Renal cortical epithelial cell (primary cell): ENCODE measurements at places on chromosomes 5 and 9. TPM values are rescaled to one million over a fixed set of nuclear protein-coding genes. Genes with fewer than 3 reads are reported as not detected.

GRCh38 chr9:121354762-121355161 lies 15.3 kb downstream of the STOM start:
- DNase-seq = no peak

GRCh38 chr9:130042885-130043653 lies at the start of gene FNBP1:
Gene FNBP1 (minus strand): TSS chr9:130043189. CDS start chr9:130042975, 214 bp downstream.
- peak; percentile 35 for DNase-seq

GRCh38 chr9:76194896-76195295 lies 199.3 kb downstream of the RFK start:
- peak; percentile 28 for DNase-seq

DNA sequence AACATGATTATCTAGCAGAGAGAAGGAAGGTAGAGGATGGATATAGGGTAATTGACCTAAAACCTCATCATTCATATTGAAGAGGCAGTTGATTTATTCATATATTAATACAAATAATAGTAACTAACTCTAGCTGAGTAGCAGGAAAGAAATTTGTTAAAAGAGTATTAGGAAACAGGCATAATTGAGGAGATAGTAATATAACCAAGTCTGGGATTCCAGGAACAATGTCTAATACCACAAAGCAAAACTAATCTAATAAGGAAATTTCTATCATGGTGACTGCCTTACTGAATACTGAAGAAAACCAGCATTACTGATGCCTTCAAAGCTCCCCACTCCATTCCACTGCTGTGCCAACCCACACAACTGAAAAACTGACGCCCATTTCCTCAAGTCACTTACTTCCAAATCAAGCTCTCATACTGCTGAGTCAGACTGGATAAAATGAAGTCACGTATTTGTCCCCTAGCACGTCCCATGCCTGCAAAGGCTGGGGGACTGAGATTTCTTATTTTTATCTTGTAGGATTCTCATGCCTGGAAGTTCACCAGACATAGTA lies 153.9 kb downstream of the SMC2 start:
- no peak for DNase-seq

DNA sequence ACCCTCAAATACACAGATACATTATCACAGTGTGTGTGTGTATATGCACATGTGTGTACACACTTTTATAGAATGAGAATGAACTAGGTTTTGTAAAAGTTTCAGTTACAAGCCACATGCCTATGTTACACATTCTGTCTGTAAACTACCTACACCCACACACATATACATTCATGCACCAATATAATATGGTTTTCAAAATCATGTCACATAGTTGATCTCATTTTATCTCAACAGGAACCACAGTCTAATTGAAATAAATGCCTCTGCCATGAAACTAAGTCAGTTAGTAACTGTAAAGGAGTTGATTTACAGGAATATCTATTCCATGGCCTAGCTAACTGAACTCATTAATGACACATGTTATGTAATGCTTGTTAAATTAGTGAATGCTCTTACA lies 646.6 kb downstream of the PDE4D start:
- no peak for DNase-seq

DNA sequence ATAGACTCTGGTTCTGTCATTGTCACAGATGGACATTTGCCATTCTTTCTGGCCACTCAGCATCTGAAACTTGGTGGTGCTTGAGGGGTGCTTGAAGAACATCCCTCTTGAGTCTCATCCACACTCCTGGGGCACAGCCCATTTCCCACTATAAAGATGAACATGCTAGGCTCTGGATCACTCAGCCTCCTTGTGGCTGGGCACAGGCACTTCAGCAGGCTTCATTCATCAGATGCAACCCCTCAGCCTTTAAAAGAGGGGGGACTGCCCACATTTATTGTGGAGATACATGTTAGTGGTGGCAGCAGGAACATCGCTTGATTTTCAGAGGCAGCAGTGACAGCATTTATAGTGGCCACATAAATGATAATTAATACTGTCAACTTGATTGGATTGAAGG lies 124.7 kb upstream of the NIPBL start:
- DNase-seq = no peak

GRCh38 chr5:171869956-171870355 lies 84.3 kb downstream of the SMIM23 start:
- no peak for DNase-seq

GRCh38 chr9:100430286-100430940 lies 3.5 kb downstream of the MSANTD3 start:
- no peak for DNase-seq

DNA sequence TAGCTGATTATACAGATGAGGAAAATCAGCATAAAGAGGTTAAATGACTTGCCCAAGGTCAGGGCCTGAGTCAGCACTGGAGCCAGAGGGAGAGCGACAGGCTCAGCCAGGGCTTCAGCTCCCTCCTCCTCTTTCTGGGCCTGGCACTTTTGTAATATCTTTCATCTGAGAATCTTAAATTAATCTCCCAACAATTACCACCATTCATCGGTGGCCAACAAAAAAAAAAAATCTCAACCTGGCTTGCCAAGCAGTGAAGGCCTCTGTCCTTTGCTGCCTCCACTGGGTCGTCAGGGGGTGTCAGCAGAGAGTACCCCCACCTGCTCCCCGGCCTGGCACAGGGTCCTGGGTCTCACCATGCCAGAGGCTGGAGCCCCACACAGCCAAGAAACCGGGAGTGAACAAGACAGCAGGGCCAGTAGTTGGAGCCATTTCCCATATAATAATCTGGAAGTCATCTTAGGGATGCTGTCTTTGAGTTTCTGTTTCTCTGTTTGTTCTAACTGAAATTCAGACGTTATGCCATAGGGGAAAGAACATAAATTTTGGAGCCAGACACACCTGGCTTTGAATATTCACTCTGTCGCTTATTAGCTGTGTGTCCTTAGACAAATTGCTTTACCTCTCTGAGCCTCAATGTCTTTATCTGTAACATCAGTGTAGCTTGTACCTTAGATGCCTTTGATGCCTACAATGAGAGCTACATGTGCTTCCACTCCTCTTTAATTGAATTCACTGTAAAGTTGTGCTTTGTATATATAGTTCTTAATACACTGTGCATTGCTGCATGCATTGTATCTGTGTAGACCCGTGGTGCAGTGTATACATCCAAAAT lies 299.9 kb upstream of the MSX2 start:
- no peak for DNase-seq

DNA sequence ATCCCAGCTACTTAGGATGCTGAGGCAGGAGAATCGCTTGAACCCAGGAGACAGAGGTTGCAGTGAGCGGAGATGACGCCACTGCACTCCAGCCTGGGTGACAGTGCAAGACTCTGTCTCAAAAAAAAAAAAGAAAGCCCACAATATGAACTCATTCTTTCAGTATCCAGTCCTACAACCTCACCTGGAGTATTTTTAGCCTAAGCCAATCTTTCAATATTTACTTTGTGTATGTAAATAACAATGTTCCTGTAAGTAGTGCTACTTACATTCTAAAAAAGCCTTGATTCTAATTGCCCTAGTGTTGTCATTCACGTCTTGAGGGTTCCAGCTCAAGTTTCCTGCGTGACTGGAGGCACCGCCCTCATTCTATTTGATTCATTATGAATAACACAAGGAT lies 62.0 kb downstream of the BHMT start:
- no peak for DNase-seq

DNA sequence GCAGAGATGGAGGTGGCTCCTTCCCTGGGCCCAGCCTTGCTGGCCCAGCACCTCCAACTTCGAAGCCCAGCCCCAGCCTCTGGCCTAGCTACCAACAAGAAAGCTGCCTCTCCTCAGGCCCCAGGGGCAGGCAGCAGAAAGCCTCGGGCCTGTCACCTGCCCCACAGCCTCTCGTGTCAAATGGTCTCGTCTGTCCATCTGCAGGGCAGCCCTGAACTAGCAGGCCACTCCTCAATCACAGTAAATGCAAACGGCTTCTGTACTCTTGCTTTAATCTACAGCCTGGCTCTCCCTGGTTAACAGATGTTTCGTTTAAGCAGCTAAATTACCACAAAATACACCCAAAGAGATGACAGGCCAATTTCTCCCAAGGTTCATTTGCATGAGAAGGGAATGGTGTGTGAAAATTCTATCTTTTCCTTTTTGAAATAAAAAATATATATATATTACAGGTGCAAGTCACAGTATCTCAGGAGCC lies 21.5 kb downstream of the VAV2 start:
- DNase-seq = no peak

DNA sequence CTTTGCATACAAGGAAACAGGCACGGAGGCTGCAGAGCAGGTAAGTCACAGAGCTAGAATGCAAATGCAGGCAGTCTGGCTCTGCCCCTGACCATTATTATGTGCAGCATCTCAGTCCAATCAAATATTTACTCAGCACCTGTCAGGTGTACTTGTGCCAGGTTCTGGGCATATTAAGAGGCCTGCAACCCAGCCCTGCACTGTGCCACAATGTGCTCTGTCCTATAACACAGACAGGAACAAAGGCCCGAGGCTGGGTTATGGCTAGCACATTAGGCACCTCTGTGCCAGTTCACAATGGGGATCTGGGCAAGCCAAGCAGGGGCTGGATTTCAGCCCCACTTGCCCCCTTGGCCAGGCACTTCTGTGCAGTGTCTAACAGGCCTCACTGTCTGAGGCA lies 14.0 kb downstream of the ARL15 start:
- DNase-seq = no peak

DNA sequence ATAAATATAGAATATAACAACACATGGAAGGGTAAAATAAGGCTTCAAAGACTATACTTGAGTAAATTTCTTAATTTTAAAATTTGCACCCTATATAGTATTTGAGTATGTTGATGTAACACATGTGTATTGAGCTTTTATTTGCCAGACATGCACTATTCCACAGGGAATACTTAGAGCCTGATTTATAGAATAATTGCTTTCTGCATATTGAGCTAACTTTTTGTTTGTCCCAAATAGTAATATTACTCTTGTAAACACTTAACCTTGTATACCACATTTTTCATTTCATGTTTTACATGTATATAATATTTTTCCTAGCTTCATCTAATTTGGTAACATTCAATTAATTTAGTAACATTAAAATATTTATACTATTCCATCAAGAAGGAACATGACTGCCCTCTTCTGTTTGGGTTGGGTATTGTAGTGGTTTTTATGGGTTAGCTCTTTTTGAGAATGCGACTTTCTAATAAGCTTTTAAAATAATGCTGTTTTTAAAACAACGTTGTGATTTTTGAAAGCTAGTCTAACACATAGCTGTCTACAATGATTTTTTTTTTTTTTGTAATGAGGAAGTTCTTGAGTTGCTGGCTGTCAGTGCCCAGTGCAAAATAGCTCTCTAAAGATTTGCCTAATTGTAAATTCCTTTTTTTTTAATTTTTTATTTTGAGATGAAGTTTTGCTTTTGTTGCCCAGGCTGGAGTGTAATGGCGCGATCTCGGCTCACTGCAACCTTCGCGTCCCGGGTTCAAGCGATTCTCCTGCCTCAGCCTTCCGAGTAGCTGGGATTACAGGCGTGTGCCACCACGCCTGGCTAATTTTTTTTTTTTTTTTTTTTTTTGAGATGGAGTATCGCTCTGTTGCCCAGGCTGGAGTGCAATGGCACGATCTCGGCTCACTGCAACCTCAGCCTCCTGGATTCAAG lies 4.8 kb downstream of the SUB1 start:
- DNase-seq = peak; percentile 59

GRCh38 chr5:78958672-78959445 lies 26.3 kb downstream of the ARSB start:
- DNase-seq = peak; percentile 94

DNA sequence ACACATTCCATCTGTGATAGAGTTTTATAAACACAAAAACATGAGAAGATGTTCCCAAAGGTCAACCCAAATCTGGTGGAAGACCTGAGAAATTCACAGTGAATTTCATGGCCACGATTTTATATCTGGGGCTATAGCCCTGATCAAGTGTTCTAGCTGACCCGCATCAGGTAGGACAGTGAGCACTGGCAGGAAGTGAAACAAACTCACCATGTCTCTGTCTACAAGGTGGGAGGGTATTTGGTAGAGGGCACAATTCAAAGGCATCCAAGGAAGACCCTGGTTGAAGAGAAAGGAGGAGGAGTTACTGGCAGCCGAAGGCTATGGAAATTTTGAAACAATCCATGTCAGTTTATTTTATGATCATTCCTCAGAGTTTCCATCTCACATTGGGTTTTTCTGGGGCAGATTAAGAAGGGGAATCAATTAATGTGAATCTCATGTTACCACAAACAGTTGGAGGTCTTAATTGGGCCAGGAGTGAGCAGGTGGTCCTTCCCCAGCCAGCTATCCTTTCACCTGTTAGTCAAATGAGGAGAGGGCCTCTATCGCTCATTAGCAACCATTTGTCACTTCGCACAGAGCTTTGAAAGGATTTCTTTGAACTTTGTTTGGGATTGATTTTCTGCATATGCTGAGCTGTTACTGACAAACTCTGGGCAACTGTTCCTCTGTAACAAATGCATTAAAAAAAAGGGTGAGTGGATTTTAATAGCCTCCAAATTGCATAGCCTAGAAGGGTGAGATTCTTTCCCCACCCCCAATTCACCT lies 612.0 kb upstream of the CLINT1 start:
- no peak for DNase-seq

- no peak for DNase-seq
Observed at GRCh38 chr5:39190311-39191102, 28.9 kb downstream of the FYB1 start.

- no peak for DNase-seq
Observed at GRCh38 chr5:164679461-164679860, 1174.0 kb downstream of the MAT2B start.

DNA sequence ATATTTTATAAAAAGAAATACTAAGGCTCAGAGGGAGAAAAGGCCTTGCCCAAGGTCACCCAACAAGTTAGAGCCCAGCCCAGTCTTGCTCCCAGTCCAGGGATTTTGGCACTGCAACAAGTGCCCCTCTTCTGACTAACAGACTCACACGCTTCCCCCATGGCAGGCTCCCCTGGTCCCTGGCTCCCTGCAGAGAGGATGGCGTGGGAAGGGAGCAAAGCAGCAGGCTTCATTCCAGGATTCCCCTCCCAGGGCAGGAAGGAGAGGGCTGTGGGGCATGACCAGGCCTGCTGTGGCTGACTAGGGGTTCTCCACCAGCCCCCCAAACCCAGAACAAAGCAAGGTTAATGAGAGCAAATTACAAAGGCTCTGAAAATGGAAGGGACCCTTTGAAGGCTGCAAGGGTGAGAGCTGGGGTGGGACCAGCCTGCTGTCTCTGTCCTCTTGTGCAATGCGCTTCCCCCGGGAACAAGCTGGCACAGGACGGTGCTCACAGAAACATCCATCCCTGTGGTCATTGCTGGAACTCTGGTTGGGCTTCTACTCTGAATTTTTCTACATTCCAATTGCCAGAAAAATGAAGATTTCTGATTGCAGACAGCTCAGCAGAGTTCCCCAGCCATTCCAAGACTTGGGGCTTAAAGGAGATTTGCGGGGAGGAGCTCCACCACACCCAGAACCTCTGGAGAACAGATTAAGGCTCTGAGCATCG lies 37.1 kb upstream of the FAT2 start:
- peak; percentile 31 for DNase-seq

The NDST1 gene
- total RNA-seq = 86.0 and 225 TPM in 2 replicates

The KIAA0825 gene
- 3.3 and 10.8 TPM in 2 replicates for total RNA-seq

The LAMC3 gene
- 0.05 TPM in 1 of 2 replicates, not detected in the other for total RNA-seq

The TPM2 gene
- 51.4 and 124 TPM in 2 replicates for total RNA-seq

The RNF180 gene
- 13.0 and 35.2 TPM in 2 replicates for total RNA-seq

The ZFAND5 gene
- 134 and 256 TPM in 2 replicates for total RNA-seq

The MTX3 gene
- 11.6 and 15.4 TPM in 2 replicates for total RNA-seq
